ENCODE measurements at places on chromosomes 16 and 17.

DNA sequence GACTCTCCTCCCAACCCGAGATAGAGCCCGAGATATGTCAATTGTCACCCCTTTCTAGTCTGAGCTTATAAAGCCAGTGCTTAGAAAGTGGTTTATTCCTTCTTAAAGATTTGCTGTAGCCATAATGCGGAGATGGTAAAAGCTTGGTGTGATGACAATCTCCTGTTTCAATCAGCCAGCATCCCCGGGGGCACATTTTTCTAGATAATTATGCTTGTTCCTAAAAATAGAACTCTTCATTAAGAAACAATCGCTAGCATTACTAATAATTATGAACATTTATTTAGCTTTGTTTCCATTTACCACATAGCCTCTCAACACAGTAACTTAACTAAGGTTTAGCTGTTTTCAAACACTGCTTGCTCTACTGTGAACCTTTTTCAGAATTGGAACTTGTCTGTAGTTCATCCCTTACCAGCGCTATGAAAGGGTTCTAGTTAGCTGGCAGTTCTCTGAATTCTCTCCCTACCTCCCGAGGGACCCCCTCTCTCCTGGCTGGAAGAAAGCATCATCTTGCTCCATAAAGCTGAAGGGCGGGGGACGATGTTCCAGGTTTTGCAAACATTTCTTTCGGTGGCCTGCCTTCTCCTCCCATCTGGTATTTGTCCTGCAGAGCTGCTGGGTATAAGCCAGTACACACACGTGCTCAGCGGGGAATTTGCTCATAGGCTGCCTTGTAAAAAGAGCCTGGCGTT lies 922 bp upstream of the MRPL58 start:
- peak; percentile 87 for DNase-seq

- DNase-seq: no peak
These were observed 215.6 kb upstream of the CDH5 start for GRCh38 chr16:66150698-66151482.

DNA sequence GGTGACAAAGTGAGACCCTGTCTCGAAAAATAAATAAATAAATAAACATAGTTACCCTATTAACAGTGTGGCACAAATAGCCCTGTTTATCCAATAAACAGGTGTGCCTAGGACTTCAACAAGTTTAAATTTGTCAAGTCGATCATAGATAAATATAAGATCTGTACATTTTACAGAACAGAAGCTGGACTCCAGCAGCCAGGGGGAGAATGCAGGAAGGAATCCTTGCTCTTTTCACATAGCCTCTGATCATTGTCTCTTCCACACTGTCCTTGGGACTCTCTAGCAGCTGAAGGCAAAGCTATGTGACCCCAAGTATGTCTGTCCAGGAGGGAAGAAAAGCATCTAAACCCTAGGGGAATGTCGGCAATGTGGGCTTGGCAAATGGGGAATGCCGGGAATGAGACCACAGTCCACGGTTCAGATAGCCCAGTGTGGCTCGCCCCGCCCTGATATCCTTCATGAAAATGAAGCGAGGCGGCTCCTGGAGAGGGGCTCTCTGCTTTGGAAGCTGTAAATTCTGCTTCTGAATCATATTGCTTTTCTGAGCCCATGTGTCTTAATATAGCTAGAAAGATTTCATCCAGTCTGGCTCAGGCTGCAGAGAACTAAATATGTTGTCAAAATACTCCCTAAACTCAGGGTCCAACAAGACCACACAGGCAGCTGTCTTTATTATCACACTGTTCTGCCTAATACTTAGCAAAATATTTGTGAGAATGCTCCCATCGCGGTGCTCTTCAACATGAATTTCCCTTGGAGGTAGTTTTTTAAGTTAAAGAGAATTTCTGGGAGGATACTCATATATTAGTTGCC lies 24.9 kb upstream of the GRB2 start:
- peak; percentile 77 for DNase-seq

GRCh38 chr16:50209546-50210265 lies 56.6 kb downstream of the TENT4B start:
- no peak for DNase-seq

DNA sequence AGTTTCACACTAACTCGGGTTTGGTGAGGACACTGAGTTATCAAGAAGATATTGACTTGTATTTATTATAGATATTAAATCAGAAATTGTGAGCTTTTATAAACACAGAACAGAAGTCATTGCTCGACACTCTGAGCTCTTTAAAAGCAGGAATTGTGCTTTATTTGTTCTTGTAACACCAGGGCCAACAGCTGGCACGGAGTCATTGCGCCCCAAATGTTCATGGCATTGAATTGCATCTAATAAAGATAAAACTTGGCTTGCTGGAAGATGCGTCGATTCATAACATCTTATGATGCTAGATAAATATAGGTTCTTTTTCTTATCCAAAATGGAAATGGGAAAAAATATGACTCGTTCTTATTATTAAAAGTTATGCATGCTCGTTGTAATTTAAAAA lies 11.8 kb upstream of the MLYCD start:
- DNase-seq: peak; percentile 50

- peak; percentile 41 for DNase-seq
These were observed 136.0 kb upstream of the C17orf78 start for GRCh38 chr17:37239690-37240334.

DNA sequence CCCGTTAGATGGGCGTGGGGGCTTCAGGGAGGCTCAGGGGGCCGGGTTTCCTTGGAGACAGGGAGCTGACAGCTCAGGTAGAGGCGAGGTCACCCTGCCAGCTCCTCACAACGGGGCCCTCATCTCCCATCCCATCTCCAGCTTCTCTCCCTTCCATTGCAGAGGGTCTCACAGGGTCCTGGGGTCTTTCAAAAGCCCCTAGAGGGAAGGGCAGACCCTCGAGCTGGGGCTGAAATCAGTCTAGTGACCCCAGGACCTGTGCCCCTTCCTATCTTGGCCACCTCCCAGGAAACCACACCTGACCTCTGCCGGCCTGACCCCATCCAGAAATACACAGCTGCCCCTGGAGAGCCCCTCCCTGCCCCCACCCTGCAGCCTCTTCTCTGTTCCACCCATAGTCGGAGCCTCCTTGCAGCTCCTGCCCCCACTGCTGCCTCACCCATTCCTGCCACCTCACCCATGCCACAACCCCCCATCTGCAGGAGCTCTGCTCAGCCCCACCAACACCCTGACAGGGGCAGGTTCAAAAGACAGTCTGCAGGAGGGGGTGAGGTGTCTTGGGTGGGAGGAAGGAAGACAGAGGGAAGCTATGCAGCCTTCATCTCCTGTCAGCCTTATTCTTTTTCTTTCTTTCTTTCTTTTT lies 23.4 kb downstream of the PIK3R5 start:
- DNase-seq: no peak

DNA sequence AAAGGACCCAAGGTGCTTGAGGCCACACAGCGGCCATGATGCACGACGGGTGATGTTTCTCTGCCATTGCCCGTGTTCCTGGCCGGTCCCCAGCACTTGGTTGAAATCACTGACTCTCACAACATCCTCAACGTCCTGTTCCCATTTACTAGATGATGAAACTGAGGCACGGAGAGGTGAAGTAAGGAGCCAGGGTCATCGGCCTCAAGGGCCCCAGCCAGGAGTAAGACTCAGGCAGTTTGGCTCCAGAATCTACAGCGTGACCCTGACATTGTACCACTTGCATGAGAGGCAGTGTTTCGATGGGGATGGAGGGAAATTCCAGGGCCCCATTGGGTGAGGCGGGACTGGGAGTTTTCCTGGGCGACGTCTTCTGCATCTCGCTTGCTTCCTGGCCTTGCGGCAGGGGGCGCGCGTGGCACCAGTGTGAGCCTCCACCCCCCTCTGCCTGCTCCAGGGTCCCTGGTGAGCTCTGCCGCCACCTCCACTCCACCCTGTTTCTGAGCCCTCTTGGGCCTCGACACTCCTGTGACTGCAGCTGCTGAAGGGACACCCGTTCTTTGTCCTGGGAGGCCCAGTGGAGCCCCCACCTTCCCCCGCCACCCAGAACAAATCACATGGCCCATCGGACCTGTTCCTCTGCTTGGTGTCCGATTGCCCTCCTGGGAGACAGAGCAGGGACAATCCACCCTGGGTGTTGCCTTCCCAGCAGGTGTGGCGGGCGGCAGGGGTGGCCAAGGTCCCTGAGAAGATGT lies 133.0 kb upstream of the GSE1 start:
- DNase-seq: no peak

GRCh38 chr17:72852277-72852938 lies 240.1 kb downstream of the SLC39A11 start:
- DNase-seq: no peak

- no peak for DNase-seq
These were observed 282.5 kb downstream of the SNX29 start for GRCh38 chr16:12258861-12259645.

- peak; percentile 90 for DNase-seq
These were observed 58.3 kb downstream of the RAI1 start for GRCh38 chr17:17739388-17740066.

DNA sequence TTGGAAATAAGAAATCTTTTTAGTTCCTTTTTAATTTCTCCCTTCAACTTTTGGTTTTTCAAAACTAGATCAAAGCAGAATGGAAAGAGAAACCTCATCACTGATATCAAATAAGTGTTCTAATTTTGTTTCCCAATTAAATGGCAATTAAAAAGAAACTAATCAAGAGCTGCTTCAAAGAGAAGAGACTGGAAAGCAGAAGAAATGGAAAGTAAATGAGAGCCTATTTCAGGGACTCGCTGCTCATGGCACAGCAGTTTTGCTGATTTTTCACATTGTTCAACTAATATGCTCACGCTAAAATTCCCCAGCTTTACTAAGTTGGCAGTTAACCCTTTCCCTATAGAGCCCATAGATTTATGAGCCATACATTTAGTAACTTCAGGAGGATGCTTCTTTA lies 6.5 kb downstream of the NMT1 start:
- no peak for DNase-seq
